EL (cell line): ENCODE measurements at places on chromosomes 11 and 22.
A peak's percentile ranks its signal among the peaks of the same experiment; 100 is the strongest.

DNA sequence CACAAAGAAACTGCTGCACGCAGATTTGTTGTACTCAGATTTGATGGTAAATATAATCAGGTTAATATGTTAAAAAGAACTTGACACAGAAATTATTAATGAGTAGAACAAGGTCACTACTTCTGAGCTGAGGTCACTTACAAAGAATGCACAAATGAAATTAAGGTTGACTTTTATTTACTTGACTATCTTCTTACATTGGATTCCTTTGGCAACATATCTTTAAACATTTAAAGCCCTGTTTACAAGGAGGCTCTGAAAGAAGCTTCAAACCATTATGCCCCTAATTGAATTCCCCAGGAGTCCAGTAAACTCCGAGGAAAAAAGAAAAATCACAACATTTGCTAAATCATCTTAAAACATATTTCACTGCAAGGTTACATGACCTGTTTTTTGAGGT, 245.5 kb downstream of the SOX6 start:
- no peak for DNase-seq

DNA sequence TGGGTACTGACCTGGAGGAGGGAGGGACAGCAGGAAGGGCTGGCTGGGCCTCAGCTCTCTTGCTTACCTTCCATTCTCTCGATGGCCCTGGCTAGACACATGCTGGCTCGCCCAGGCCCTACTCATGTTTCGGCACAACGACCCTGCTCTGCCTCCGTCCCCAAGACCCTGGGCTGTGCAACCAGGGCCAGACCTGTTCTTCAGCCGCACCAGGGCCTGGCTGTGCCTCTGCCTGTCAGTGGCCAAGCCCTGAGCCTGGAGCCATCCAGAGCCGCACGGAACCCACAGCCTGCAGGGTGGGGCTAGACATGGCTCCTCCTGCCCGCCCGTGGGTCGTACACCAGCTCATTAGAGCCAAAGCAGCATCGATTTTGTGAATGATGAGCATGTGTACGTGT, 47.5 kb downstream of the RTN4R start:
- DNase-seq = no peak

- DNase-seq = peak; percentile 47
Observed at GRCh38 chr11:9858822-9859221, 194.9 kb downstream of the SWAP70 start.

DNA sequence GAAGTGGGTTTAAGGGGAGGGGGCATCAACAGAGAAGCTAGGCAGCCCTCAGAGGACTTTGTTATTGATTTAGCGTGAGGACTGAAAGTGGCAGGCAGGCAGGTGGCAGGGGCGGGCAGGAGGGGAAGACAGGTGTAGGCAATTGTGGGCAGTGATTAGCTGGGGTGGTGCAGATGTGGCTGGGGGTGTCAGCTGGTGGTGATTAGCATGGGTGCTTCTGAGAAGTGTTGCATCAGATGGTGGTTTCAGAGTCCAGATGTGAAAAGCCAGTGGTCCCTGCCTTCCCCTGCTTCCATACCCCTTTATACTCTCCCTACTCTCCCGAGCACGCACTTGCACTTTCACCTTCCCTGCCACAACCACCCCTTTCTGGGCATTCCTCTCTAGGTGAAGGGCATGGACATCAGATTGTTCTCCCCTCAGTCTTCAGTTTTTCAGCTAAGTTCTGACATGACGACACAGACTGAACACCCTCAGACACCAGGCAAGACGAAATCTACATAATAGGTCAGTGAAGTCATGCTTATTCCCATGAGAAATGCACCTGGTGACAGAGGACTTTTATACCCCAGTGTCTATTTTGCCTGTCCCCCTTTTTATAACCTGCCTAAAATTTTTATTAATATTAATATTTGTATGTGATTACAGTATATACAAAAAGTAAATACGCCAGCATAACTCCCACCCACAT, 435.7 kb upstream of the CADM1 start:
- no peak for DNase-seq
